ENCODE measurements at places on chromosomes 7 and 10.
A peak's percentile ranks its signal among the peaks of the same experiment; 100 is the strongest.

- DNase-seq: no peak
These were observed 45.5 kb upstream of the STEAP1B start for GRCh38 chr7:22545529-22545928.

- DNase-seq: no peak
These were observed 275.6 kb downstream of the SNX10 start for GRCh38 chr7:26567266-26567665.

DNA sequence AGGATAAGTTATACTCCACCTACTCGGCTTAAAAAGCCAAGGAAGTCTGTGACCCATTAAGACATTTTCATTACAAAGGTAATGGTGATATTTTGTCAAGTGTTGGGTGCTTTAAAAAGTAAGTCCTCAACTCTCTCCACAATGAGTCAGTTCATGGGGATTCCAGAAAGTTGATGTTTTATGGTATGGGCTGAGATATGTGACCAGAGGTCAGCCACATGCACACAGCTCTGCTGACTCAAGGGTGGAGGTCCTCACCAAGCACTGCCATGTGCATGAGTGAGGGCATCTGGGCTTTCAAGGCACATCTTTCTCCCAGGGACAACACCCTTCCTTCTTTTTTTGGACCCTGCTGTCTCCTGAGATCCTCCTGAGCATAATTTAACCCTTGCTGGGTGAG, 292.9 kb downstream of the PTEN start:
- DNase-seq: no peak

GRCh38 chr7:143381427-143382125, 431 bp downstream of the ZYX start:
- DNase-seq: no peak

- no peak for DNase-seq
These were observed 725.4 kb downstream of the PHTF2 start for GRCh38 chr7:78523930-78524329.

- no peak for DNase-seq
These were observed 35.4 kb downstream of the CCDC3 start for GRCh38 chr10:12966067-12966466.

- DNase-seq: no peak
These were observed 37.6 kb downstream of the WBP1L start for GRCh38 chr10:102781090-102781920.

GRCh38 chr7:128361411-128362379, at the start of gene PRRT4:
Gene PRRT4, minus strand, starts transcription at chr7:128361690.
- DNase-seq: peak; percentile 73

- peak; percentile 63 for DNase-seq
These were observed 4.8 kb downstream of the ECHDC3 start for GRCh38 chr10:11746883-11747539.

DNA sequence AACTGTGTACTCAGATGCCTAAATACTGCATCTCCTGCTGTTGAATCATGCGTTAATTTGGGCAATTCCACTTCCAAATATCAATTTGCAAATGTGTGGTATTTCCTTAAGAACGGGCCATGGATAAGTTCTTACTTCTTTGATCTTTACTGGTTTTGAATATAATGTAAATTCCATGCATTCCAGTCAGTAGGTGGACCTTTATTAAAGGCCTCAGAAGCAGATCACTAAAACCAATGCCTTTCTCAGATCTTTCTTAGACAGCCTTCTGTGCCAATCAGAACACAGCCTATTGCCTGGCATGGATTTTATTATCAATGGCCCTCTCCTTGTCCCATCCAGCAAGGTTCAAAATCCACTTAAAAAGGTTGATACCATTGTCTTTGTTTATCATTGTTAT, 21.5 kb upstream of the POM121L12 start:
- no peak for DNase-seq

- DNase-seq: no peak
These were observed 6.5 kb downstream of the MDH2 start for GRCh38 chr7:76054123-76055120.

GRCh38 chr10:131735577-131735976, 165.2 kb upstream of the PPP2R2D start:
- no peak for DNase-seq

DNA sequence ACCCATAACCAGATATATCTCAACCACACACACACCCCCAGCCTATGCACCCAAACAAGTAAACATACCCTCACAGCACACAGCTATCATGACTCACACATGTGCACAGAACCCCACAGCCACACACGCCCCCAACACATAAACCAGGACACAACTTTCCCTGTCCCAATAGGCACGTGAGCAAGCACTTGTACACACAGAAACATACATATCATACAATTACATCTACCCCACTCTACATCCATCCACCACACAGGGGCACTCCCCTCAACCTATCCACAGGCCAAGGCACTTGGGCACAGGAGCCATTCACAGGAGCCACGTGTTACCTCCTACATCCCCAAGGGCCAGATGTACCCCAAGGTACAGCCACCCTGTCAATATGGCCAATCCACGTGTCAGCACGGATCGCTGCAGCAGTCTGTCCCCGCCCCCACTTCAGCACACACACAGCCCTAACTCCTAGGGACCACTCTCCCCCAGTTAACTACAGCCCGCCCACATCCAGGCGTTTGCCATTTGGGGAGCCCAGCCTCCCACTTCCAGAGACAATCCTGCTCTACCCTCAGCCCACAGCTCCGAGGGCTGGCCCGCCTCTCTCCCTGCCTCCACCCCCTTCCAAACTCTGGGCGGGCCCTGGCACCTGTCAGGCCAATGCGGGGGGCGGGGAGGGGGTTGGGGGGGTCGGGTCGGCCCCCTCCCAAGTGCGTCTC, 163.5 kb downstream of the SH3PXD2A start:
- DNase-seq: no peak

- no peak for DNase-seq
These were observed 465.3 kb downstream of the PLXDC2 start for GRCh38 chr10:20281579-20281978.

DNA sequence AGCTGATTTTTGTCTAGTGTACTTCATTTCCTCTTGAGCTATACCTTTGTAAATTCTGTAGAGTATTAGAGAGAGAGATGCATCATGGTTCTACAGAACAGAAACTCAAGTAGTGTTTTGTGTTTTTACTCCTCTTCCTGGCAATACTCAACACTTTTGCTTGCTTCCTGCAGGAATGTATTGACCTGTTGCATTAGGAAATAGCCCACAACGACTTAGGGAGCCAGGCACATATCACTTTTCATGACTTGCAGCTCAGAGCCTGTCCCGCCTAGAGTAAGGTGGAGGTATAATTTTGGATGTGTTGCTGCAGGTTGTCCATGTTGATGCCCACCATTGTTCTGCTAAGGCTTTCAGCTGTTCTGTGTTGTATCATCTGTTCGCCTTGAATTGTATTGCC, 216.3 kb downstream of the SDK1 start:
- DNase-seq: no peak

GRCh38 chr7:113159746-113160339, 41.5 kb upstream of the SMIM30 start:
- DNase-seq: peak; percentile 71

- no peak for DNase-seq
These were observed 3.1 kb downstream of the NKX2-3 start for GRCh38 chr10:99535764-99536337.

GRCh38 chr10:59830601-59831259, 75.6 kb downstream of the CCDC6 start:
- DNase-seq: peak; percentile 77

GRCh38 chr7:80078886-80079285, 55.7 kb upstream of the GNAI1 start:
- DNase-seq: no peak

GRCh38 chr10:88934900-88935672, 17.5 kb downstream of the ACTA2 start:
- DNase-seq: peak; percentile 96

- DNase-seq: no peak
These were observed 189.0 kb upstream of the CELF2 start for GRCh38 chr10:10828623-10829022.

GRCh38 chr7:28161331-28161730, 19.3 kb downstream of the JAZF1 start:
- DNase-seq: no peak

- no peak for DNase-seq
These were observed 958.4 kb downstream of the TYW1 start for GRCh38 chr7:67955061-67955460.

GRCh38 chr10:18185621-18186020, 45.4 kb downstream of the CACNB2 start:
- DNase-seq: no peak

- DNase-seq: no peak
These were observed 19.7 kb downstream of the AHR start for GRCh38 chr7:17318146-17318545.

DNA sequence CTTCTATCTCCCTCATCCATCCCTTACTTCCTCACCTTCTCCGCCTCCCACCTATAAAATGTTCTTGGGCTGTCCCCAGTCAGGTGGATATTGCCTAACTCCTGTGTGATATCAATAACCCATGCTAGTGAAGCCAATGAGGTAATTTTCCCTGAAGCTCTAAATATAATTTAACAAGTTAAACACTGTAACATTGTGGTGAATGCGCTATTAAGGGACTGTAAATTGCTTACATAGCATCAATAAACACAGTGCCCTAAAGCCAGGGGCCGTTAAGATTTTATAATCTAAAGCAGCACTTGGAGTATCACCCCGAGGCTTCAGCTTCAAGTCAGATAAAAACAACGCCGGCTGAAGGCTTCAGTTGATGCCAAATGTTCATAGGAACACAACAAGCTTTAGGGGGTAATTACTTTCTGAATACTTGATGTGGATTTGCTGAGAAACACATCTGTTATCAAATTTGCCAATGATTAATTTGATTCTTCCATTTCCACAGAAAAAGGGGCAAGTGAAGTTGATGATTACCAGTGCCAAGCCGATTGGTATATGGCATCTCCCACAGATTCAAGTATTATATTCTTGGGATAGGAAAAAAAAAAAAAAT, 138.4 kb downstream of the CREB5 start:
- DNase-seq: no peak

DNA sequence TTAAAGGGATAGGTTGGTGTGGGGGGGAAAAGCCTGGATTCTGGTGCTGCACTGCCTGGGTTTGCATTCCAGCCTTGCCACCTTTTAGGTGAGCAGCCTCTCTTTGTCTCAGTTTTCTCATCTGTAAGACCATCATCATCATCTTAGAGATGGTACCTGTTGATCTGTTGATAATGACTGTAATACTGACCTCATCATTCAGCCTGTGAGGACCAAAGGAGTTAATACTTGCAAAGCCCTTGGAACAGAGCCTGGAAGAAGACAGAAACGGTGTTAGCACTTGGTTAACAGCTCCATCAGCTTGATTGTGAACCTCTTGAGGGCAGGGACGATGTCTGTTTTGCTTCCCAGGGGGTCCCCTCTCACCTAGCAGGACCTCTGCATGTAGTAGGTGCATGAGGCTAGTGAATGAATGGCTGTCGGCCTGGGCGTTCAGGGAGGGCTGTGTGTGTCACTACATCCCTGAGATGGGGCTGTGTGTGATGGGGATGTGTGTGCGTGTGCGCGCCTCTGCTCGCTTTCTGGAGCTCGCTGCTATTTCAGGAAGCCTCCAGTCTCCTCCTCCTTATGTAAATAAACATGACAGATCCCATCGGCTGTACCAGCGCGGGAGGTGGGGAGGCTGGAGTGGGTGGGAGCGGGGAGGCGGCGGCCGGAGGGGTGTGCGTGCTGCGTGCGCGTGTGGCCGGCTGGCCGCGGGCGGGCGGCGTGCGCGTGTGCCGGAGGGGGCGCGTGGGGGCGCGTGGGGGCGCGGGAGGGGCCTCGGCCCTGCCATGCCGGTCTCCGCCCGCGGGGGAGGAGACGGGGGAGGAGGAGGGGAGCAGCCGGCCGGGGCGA, 61.2 kb downstream of the NEURL1 start:
- peak; percentile 83 for DNase-seq

DNA sequence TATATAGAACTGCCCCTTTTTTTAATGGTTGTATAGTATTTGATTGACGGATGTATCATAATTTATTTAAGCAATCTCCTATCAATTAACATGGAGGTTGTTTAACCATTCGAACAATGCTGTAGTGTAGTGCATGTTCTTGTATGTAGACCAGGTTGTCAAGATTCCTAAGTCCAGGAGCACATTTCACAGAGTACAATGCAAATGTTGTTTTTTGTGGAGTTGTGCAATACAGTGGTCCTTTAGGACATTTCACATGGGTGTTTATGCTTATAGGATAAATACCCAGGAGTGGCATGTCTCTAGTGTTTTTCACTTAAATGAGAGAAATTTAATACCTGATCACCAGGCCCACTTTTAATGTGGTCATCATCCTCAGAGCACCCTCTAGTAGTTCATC, 8.1 kb downstream of the ASB4 start:
- DNase-seq: no peak

DNA sequence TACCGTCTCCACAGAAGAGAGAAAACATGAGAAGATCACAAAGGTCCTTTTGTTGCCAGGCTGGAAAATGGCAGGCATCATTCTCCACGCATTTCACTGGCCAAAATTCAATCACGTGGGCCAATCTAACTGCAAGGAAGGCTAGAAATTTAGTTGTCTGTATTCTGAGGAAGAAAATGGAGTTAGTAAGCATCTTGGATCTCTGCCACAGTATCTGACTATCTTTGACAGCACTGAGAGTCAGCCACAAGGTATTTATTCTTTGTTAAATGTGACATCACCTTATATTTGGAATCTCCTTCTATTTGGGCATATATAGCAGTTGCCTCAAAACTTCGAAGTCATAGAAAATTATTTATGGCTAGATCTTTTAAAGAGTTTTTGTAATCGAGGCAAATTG, 213.9 kb downstream of the NSUN6 start:
- DNase-seq: no peak

DNA sequence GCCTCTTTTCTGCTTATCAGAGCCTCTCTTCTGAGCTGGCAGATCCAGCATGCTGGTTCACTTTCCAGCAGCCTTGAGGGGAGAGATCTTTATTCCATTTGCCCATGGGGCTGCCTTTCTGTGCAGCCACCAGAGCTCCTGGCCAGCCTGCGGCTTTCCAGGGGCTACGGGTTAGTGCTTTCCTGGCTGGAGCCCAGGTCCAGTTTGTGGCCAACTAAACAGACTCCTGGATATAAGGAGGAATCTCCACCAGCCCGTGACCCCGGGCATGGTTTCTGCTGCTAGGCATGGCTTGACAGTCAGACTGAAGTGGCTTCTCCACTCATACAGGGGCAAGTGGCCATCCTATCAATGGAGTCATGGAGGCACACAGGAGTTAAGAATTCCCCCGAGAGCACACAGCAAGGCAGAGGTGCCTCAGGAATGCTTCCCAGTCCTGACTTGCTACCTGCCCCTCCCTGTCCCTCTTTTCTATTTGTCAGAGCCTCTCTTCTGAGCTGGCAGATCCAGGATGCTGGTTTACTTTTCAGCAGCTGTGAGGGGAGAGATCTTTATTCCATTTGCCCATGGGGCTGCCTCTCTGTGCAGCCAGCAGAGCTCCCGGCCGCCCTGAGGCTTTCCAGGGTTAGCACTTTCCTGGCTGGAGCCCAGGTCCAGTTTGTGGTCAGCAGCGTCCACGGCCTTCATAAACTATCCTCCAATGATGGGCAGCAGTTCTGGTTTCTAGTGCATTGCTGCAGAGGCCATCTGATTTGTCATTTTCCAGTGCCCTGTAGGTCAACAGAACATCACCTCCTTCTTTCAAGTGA, 35.9 kb downstream of the TSPAN15 start:
- DNase-seq: no peak

- no peak for DNase-seq
These were observed 75.6 kb downstream of the GPR26 start for GRCh38 chr10:123741711-123742110.
